NCI-H460 (cell line): ENCODE measurements at places on chromosomes 12 and 14. TPM values are rescaled to one million over a fixed set of nuclear protein-coding genes. Genes with fewer than 3 reads are reported as not detected.

Gene SAMD15
- 0.75 and 2.0 TPM in 2 replicates for total RNA-seq

- DNase-seq: no peak
Measured at GRCh38 chr12:90936230-90937005, 18.6 kb downstream of the CCER1 start.

- DNase-seq: no peak
Measured at GRCh38 chr12:131844656-131845055, 16.5 kb downstream of the MMP17 start.

GRCh38 chr12:106276032-106276740 is 26.3 kb upstream of the TCP11L2 start:
- no peak for DNase-seq
